ENCODE measurements at places on chromosomes 12 and 14. TPM values are rescaled to one million over a fixed set of nuclear protein-coding genes. Genes with fewer than 3 reads are reported as not detected.

DNA sequence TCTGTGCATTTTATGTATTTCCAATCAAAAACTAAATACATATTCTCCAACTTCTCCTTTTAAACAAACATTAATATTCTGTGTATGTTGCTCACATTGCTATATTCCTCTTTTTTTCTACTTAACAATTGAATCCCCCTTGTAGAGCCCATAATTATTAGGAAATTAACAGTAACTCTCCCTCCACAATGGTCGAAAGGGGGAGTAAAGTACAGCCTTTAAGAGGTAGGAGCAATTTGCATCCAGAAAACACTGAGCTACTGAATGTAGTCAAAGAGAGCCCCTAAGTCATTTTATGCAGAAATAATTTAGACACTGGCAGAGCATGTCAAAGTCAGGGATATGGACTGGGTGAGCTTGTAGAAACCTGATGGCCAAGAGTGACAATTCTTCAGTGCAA, 57.2 kb upstream of the SCN8A start:
- DNase-seq, result no peak

DNA sequence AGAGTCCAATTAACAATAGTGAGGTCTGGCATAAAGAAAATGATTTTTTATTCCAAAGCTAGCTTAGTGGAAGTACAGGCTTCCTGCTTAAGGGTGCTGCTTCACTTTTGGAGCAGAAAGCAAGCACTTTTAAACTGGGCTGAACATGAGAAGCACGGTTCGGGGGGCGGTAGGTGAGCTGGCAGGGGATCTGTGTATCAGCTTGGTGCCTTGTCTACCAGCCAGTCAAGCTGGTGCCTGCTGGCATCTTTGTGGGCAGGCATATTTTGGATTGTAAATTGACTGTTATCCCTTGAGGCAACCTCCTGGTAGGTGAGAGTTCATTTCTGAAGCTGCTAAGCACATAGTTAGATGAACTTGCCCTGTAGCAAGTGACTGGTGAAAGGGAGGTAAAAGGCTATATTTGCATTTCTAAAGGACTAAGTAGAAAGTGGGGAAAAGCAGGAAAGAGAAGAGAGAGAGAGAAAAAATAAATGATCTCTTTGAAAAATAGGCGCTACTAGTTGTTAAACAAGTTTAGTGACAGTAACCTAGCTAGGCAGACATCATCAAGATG, 121.1 kb upstream of the SYT10 start:
- no peak for DNase-seq

AMDHD1 gene
- total RNA-seq, result 0.52 TPM

DNA sequence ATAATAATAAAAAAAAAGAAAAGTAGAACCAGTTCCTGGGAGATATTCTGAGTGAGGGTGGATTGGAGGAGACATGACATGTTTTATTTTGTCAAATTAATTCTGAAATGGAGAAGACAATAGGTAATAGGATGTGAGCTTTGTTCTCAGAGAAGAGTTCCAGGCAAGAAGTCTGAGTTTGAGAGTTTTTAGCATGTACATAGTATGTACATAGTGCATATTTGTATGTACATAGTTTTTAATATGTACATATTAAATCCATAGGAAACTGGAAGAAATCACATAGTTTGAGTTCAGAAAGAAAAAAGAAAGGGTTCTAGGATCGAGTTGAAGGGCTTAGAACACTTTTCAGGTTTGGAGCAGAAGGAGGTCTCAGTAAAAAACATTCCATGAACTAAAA, 47.5 kb downstream of the LRFN5 start:
- no peak for DNase-seq

DNA sequence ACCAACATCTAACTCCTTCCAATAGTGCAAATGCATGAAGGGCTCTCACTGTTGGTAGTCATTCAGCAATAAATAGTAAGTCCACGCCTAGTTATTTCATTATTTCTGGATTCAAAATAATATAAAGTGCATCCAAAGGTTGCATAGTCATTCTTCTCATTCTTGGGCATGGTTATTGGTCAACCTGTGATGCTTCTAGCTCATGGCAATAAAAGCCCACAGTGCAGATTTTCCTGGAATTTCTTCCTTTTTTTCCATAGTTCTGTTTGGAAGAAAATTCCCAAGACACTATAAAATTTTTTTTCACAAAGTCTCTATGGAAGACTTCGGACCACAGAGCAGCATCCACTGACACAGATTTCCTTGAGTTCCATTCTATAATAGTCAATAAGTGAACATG, 7.6 kb downstream of the CD69 start:
- no peak for DNase-seq
